Fibroblast of skin of back (primary cell): ENCODE measurements at places on chromosomes 1 and 21.

GRCh38 chr1:200771625-200772555 lies 33.2 kb downstream of the CAMSAP2 start:
- no peak for DNase-seq

DNA sequence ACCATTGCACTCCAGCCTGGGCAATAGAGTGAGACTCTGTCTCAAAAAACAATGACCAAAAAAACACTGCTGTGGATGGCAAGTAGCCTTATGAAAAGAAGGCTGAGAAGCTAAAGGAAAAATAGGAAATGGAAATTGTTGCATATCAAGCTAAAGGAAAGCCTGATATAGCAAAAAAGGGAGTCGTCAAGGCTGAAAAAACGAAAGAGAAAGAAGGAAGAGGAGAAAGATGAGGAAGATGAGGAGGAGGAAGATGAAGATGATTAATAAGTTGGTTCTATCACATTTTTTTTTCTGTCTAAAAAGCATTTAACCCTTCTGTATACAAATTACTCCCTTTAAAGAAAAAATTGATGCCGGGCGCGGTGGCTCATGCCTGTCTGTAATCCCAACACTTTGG lies 10.2 kb upstream of the PRDX1 start:
- DNase-seq = no peak

GRCh38 chr1:95179205-95179986 lies 54.6 kb upstream of the RWDD3 start:
- no peak for DNase-seq

DNA sequence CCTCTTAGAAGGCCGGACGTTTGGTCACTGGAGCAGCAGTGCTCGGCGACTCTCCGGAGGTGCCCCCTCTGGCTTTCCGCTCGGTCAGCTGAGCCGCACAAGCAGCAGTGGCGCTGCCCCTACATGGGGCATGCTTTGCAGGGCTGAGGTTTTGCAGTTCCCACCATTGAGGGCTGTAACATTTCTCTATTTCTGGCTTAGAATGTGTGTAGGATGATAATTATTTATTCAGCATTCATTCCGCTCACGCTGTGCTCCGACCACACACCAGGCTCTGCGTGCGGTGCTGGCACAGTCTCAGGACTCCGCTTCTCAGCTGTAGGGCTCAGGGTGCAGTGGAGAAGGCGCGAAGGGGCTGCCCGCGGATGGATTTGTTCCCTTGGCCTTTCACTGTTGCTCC lies 119.5 kb downstream of the PCBP3 start:
- DNase-seq = peak; percentile 32

DNA sequence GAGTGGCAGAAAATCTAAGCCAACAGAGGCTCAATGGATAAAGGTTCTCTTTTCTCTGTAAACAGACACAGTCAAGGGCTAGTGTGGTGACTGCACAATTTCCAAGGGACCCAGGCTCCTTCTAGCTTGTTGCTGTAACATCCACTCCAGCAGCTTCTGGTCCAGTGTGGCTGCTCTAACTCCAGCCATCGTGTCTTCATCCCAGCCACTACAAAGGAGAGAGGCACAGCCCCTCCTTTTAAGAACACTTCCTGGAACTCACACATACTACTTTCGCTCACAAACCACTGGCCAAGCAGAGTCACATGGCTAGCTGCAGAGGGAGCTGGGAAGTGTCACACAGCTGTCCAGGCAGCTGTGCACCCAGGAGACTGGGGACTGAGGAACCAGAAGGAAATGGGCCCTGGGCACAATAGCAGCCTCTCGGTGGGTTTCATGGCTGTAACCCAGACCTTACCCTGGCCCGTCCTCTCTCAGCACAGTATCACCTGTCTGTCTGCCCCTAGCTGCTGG lies 188.6 kb upstream of the VAMP3 start:
- DNase-seq = no peak

DNA sequence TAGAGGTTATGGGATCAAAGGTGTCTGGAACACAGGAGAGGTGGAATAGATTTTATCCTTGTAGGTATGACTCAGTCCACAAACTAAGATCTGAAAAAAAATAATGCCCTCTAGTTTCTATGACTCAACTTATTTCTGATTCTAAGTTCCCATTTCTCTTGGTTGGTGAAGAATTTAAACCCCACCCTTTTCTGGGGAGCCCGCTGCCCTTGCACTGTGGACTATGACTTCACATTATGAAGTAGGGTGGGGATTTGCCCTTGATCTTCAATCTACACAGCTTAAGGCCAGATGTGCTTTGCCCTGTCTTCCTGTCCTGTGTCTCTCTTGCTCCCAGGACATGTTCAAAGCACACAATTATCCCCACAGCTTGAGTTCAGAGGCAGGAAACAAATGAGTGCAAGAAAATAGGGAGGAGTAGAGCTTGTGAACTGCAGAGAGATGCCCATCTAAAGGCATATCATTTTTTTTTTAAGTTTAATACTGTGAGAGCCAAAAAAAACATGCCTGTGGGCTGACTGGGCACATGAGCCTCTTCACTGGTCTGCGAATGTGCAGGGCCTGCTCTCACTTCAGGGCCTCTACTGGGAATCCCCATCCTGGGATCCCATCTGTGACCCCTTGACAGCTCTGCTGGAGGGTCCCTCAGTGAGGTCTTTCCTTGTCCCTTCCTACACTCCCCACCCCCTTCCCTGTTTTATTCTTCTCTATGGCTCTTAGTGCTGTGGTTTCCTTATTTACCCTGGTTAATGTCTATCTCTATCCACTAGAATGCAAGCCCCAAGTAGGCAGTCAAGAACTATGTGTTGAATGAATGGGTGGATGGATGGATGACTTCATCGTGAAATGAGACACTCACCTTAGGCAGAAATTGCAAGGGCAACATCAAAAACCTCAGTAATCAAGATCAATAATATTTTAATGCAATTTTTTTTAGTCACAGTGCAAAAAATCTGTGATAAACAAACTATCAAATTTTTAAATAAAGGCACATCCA lies 61.5 kb downstream of the CD58 start:
- peak; percentile 96 for DNase-seq

DNA sequence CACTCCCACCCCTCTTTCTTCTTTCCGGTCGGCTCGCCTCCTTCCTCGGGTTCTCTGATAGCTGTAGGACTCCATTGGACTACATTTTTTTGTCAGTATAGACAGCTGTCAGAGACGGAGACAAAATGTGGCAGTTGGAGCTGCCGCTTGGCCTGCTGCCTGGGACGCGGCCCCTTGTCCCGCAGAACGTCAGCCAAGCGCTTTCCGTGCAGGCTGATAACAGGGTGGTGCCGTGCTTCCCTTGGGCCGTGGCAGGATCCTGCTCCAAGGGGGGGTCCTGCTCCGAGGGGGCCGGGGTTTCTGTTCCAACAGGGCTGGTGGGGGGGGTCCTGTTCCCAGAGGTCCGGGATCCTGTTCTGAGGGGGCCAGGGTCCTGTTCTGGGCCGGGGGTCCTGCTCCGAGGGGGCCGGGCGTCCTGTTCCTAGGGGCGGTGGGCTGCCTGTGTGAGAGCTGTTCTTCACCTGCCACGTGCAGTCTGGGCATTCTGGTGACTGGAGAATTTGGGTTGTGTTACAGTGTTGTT lies 4.9 kb downstream of the SKI start:
- no peak for DNase-seq

- DNase-seq = peak; percentile 72
Observed at GRCh38 chr21:37829447-37829846, 86.8 kb downstream of the KCNJ6 start.

DNA sequence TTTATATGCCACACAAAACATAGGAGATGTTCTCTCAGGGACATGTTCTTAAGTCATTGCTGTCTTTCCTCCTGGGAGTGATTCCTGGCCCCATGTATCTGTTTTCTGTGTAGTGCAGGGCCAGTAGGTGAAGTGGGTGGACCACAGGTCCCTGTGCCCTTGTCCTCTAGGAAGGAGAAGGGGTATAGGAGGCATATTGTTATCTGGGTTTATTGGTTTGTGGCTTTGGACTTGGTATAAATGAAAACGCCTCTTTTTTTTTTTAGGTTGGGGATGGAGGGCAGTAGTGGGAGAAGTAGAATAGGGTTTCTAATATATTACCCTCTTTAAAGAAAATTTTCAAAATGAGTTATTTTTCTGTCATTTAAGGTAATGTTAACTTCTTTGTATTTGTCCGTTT lies 29.4 kb downstream of the DYRK1A start:
- no peak for DNase-seq

- no peak for DNase-seq
Observed at GRCh38 chr1:42442662-42443061, 13.2 kb downstream of the ZMYND12 start.

- DNase-seq = no peak
Observed at GRCh38 chr1:64890699-64891447, 75.5 kb downstream of the JAK1 start.

DNA sequence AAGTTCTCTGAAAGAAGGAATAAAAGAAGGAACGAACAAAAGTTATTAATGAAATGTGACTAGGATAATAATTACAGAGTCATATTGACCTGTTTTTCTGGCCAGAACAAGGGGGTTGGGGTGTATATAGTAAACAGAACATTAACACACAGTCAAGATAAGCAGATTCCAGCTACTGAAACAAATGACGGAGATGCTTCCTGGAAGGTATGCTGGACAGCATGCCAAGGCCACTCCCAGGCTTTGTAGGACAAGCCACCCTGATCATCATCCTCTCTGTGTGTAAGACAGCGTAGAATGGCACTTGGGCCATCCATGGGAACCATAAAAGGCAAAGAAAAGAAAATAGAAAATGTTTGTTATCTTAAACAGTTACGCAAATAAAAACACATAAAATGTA lies 120.7 kb downstream of the TGFBR3 start:
- DNase-seq = no peak

DNA sequence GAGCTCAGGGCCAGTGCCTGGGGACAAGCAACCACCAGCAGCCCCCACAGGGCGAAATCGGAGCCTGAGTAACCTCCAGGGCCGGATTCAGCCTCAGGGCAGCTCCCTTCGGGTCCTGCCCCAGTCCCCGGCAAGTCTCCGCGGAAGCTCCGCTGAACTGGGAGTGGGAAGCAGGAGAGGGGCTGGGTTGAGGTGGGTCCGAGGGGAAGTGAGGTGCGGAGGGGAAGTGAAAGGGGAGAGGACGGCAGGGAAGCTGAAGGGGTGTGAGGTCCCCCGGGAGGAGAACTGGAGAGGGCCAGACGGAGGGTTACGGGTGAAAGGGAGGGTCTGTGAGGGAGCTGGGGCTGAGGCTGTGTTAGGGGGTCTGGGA lies 560 bp downstream of the PADI2 start:
- DNase-seq = no peak

- DNase-seq = peak; percentile 2
Observed at GRCh38 chr1:212147581-212148033, 112.1 kb downstream of the DTL start.

DNA sequence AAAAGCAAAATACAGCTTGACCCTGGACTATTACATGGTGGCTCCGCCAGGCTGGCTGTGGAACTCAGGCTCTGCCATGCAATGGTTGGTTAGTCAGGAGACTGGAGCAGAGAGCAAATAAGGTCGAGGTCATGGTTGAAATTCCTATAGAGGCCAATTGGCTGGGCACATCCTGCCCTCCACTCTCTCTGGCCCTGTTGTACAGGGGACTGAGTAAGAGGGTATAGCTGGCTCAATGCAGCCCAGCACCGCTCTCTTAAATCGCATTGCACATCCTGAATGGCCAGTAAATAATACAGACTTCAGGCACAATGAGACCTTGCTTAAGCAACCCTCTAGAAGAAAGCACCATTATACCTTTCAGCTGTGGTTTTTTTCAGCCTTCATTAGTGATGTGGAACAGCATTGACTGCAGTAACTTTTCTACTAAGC lies 59.3 kb upstream of the PPP2R5A start:
- DNase-seq = no peak

DNA sequence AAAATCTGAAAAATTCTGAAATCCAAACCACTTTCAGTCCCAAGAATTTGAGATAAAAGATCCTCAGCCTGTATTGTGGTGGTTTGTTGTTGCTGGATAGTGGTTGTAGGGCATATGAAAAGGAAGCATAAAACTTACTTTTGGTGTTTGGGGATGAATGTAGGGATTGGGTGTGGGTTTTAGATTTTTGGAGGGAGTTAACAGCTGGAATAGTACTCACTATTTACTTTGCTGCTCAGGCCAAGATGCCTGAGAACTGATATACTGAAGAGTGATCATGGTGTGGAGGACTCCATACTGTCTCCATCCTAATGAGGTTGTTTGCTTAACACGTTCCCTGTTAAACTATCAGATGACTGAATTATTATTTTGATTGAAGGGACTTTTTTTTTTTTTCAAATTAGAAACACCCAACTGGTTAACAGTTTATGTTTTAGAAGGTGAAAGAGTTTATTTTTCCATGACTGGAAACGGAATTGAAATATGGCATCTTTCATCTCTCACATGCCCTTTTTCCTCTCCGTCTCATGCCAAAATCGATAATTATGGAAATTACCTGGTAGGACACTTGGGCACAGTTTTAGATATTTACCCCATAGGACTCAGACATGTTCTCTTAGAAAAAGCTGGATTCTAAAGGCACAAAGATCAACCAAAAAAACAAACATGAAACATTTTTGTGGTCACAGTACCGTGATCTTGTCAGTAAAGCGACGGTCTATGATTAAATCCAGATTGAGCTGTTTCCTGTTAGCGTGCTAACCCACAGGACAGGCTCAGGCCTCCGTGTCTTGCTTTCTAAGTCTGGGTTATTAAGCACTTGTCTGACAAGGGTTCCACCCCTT lies 37.3 kb downstream of the RGL1 start:
- DNase-seq = peak; percentile 97

GRCh38 chr1:237769916-237770315 lies 120.8 kb downstream of the ZP4 start:
- no peak for DNase-seq

- no peak for DNase-seq
Observed at GRCh38 chr1:88744142-88744541, 60.1 kb downstream of the PKN2 start.

DNA sequence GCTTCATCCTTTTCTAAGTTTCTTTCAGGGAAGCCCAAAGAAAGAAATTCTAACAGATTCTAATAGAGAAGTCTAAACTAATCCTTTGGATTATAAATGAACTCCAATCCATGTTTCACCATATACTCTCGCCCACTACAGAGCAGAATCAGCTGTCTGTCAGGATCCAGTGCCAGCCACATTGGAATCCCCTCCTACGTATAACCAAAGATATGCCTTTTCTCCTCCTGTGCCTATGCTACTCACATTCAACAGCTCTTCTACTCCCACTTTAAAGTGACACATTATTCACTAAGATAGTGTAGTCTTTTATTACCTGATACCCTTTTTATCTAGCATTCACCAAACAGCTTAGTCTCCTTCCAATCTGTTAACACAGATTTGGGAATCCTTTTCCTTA lies 3.1 kb downstream of the ETV3 start:
- no peak for DNase-seq

- DNase-seq = peak; percentile 64
Observed at GRCh38 chr1:145997016-145997717, 788 bp upstream of the TXNIP start.

DNA sequence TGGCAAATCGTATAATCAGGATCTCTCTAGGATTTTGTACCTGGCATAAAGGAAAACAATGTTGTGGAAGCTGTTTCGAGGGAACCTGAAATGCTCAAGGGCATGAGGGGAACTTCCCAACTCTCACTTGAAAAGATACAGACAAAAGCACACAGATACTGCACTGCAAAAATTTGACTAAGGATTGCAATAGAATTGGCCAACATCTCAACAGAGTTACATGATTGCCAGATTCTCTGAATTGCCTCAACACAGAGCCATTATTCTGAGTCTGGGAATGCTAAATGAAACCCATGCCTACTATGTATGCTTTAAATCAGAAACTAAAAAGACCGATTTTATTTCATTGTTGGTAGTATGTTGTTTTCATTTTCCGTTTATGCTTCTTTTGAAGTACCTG lies 16.0 kb downstream of the KRTAP19-8 start:
- DNase-seq = no peak

- DNase-seq = peak; percentile 91
Observed at GRCh38 chr1:198156745-198157240, at the start of gene NEK7. NEK7 (plus strand) TSS chr1:198156998; CDS start chr1:198232581, 75,583 bp downstream.

- no peak for DNase-seq
Observed at GRCh38 chr21:40146216-40146837, 279.1 kb downstream of the PCP4 start.
